ENCODE measurements at places on chromosomes 11 and 22.
A peak's percentile ranks its signal among the peaks of the same experiment; 100 is the strongest.

GRCh38 chr11:92929653-92930052 lies 39.8 kb upstream of the MTNR1B start:
- no peak for DNase-seq

DNA sequence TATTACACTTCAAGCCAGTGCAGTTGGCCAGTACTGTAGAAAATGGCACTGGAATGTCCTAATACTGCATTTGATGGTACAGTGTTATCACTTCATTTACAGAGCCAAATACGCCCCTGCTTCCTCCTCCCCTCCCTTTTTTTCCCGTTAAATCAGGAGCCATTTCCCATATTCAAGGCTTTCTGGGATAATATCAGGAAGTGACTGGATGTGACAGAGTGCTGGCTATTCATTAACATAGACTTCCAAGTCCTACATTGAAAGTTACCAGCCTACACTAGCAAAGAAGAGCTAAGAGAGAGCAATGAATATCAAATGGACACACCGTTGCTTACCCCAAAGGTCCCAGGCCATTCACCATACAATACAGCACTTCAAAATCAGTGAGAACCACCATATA lies 32.1 kb upstream of the ABCC8 start:
- DNase-seq = no peak

DNA sequence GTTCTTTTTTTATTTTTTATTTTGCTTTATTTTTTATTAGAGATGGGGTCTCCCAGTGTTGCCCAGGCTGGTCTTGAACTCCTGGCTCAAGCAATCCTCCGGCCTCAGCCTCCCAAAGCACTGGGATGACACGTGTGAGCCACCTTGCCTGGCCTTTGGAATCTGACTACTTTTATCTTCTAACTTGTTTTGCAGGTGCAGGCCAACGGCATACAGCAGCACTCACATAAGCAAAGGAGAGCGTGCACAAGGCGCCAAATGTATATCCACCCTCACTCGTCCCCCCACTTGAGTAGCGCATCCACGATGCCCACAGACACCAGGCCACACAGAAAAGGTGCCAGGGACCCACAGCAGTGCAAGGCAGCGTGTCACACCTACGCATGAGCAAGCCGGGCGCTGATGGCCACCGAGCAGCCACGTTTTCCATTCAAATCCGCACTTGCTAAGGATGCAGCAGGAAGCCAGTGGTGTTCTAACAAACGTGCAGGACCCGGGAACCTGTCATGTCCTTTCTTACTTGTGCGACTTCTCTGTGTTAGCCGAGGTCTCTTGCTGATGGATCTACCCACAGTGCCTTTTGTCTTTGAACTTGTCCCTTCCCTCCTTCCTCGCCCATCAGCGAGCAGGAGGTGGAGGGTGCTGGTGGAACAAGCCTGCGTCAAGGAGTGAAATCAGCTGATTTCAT lies 5.9 kb downstream of the ASCL2 start:
- no peak for DNase-seq

- no peak for DNase-seq
Observed at GRCh38 chr11:122998727-122999366, 17.2 kb upstream of the BSX start.

DNA sequence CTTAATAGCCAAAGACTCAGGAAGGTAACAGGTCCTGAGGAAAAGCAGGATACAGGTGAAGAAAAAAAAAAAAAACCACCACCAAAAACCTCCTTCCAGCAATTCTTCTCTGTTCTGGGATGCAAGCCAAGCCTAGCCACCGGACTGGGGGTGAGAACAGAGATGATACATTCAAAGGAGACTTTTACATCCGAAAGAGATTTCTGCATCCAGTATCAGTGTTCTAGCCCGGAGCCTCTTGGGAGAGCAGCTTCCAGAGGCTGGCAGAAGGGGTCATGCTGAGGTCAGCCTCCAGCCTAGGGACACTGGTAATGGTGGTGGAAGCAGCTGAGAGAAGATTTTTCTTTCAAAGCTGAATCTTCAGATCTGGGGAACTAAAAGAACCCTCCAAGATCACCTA lies 76.2 kb downstream of the KCNC1 start:
- DNase-seq = no peak

DNA sequence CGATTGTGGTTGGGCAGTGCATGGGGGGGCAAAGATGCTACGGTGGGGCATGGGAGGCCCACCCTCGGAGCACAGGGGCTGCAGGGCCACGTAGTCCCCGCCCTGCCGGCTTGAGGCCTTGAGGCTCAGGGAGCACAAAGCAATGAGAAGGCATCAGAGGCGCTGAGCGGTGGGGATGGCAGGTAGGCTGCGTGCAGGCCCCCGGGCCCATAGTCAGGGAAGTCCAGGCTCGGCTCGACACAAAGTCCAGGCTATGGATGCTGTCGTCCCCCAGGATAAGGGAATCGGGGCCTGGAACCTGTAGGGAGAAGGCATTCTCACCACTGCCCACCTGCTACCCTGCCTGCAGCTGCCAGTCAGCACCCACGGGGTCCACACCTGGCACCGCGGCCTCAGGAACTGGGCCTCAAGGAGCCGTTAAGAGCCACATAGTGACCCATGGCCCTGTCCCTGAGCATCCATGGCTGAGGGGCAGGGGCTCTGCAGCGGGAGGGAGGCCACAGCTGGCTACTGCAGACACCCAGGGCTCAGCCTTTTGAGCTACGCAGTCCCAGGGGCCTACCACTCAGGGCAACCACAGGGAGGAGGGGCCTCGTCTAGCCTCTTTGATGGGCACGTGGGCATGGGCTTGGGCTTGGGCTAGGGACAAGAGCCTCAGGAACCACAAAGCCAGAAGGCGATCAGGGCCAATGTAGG lies 179.7 kb downstream of the IGLL1 start:
- DNase-seq = no peak

DNA sequence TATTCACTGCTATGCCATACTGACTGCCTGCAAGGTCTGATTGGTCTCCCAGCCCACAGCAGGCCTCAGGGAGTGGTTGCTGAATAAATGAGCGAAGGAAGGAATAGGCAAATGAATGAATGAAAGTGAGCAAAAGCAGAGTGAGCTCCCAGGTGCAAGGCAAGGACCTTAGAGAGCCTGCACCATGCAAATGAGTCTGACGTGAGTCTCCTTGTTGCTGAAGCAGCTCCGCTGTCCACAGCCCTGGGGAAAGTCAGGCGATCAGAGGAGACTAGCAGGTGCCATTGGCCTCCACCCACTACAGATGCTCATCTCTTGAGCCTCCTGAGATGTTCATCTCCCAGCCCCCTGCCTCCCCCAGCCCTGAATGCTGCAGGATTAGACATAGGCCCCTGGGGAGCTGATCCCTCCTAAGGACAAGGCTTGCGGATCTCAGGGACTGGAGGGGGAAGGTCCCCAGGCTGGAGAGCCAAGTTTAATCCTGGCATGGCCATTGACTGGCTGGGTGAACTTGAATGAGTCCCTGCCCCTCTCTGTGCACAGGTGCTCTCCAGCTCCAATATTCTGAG lies 22.1 kb downstream of the GDPD5 start:
- no peak for DNase-seq

DNA sequence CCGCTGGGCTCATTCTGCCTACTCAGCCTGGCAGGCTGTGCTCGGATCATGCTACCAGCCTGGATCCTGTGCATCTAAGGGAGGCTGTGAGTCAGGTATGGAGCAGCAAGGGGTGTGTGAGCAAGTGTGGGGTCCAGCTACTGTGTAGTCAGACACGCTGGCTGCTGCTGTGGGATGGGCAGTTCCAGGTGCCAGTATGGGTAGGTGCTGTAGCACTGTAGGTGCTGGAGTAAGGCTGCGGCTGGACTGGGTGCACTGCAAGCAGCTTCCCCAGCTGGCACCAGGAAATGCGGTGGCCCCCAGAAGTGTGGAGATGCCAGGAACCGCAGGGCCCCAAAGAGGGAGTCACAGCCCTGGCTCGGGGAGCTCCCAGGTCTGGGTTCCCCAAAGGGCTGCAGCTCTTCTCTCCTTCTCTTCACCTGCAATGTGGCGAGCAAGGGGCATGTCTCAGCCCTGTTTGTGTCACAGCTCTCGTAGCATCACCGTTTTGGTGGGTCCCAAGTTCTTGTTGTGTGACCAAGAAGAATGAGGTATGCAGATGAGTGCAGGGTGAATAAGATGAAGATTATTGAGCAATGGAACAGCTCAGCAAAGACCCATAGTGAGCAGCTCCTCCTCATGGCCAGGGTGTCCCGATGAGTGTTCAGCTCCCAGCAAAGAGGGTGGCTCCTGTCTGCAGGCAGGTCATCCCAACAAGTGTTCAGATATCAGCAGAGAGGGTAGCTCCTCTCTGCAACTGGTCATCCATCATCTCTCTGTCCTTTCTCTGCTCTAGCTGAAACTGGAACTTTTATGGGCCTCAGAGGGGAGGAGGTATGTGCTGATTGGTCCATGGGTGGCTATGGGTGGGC lies 462.9 kb downstream of the TBC1D22A start:
- DNase-seq = no peak

DNA sequence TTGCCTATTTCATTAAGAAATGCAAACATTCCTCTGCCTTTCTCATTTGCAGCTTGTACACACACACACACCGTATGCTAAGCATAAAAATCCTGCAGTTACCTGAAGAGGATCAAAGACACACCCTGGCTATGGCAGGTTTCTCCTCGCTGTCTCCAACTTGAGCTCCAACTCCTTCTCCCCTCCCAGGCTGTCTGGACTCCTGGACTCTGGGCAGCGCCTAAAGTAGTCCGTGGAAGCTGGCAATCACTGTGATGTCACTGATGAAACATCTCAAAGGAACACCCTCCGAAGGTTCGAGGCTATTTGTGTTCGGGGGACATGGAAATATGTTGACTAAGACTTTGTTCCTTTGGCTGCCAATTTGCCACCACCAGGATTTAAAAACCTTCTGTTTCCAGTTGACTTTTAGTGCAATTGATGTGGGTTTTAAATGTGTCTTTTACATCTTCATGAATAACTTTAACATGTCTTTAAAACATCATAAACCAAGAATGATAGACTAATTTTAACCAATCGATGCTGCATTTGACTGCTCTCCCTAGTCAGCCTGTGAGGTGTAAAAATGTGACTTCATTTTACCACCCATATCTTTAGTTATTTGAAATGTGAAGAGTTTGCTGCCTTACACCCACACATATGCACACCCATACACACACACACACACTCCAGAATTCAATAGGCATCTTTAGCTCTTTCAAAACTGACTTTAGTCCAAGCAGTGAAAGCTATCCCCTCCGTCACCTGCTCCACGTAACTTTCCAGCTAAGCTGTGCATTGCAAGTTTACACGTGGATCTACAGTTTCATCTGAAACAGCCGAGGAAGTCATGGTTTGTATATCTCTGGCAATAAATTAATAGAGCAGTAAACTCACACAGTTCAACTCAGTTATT lies at the start of gene SLN:
Gene SLN, minus strand, starts transcription at position 196 of the 895 bp plus-strand sequence.
- no peak for DNase-seq

DNA sequence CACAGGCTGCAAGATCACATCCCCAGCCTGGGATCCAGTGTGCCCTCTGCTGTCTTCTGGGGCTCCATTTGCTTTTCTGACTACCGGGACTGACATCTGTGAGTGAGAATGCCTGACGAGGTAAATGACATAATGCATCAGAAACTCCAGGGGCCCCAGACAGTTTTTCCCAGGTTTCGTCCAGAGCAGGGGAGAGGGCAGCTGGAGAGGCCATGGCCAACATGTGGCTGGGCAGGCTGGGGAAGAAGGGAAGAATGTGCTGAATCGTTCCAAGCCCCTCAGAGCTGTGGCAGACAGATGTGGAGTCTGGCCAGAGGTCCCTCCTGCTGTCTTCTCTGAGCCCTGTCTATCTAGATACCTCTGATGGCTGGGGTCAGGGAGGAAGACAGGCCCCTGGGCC lies 163.9 kb downstream of the TRIM29 start:
- no peak for DNase-seq

- peak; percentile 55 for DNase-seq
Observed at GRCh38 chr22:32202539-32203180, 2.2 kb downstream of the RFPL2 start.

DNA sequence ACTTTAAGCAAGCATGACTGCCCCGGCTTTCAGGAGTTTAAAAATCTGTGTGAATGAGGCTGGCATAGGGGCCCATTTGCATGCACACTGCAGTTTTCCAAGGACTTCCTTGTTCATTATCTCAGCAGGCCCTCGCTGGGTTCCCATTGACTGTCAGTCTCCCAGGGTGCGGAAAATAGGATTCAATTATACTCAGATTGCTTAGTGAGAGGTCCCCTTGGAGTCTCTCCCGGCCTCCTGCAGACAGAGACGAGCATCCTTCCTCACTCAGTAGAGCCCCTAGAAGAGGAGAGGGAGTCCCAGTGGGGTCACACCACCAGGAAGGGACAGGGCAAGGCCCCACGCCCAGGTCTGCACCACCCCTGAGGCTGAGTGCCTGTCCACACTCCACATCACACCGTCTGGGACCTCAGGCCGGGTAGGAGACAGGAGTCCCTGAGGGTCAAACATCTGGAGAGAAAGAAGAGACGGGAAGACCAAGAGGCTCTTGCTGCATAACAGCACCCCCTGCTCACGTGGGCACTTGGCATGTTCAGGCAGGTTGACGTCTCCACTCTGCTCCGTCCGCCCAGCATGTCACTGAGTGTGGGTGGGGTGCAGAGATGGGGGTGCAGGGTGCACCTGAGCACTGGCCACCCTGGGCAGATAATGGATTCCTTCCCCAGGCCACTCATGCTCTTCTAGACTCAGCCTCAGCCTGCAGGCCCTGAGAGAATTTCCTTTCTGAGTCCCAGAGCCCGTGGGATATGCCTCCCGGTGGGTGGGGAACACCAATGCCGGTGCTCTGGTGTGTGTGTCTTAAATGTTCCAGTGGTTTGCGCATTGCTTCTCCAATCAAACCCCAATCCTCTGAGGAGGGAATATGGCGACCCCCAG lies 58.8 kb downstream of the MCM5 start:
- no peak for DNase-seq

DNA sequence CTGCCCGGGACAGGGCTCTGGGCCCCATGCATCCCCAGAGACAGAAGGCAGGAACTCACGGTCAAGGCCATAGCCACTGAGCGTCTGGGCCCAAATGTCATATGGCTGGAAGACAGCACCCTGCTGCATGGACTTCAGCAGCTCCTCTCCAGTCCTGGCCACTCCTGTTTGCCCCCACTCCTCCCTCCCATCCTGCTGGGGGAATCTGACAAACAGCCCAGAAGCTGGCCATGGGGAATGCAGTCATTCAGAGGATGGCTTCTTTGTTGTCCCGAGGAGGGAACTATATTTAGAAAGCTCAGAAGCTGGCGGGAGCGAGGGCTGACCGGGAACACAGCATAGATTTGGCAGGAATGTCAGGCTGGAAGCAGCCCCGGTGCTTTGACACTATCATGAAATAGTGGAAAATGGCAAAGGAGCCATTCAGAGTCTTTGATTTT lies 35.0 kb downstream of the DKK3 start:
- peak; percentile 4 for DNase-seq

GRCh38 chr11:59222464-59223060 lies 9.8 kb upstream of the MPEG1 start:
- no peak for DNase-seq

DNA sequence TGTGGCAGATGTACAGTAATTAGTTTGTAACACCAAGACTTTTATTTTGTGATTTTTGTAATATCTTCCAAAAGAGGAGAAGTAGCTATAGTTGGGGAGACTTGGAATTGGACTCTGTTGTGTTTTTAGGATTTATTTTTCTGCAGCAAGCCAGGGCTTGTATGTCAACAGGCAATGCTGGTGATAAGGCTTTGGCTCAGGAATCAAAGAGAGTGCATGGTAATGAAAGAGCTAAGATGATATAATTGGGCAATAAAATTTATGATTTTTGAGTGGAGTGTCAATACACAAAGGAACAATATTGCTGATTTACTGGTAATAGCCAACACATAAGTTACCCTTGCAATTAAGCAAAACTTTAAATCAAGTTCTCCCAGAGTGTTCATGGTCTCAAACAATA lies 452.9 kb downstream of the TMEM135 start:
- DNase-seq = no peak

Measured in activated T-cell treated with anti-CD3 and anti-CD28 coated beads, Interleukin-2, amount 50 U/mL, for 48 hours (primary cell).